GM13977 (cell line): ENCODE measurements at places on chromosomes 6 and 20.

GRCh38 chr20:17602493-17602892 lies 32.6 kb downstream of the DSTN start:
- DNase-seq = no peak

GRCh38 chr6:170221753-170222400 lies 69.0 kb downstream of the DLL1 start:
- DNase-seq = no peak

DNA sequence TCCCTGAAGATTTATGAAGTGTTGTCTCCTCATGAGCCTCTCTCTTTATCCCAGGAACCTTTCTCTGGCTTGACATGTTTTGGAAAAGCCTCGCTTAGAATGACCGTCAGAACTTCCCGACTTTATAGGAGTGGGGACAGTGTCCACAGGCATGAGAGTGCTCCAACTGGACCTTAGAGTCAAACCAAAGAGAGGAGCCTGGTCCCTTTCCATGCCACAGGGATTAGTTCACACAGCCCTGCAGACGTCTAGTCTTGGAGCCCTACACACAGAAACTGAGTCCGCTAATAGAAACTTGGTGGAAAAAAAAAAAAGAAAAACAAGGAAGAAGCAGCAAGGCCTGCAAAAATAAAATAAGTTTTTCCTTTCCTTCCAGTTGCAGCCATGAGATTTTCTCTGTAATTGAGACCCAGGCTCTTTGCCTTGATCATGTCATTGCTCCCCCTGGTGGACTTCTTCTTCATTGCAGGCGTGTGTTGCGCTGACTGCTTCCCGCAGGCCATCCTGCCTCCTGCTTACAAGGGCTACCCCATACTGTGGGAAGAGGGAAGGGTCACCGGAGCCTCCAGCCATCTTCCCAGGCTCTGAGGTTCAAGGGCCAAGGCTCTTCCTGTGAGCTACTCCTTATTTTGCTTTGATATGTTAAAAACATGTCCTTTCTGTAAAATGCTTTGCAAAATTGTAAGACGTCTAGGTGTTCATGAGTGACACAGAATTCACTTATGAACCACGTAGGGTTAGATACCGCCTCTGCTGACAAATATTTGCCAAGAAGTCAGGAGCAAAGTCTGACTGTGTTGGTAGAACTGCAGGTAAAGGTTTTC lies 201.0 kb downstream of the UST start:
- DNase-seq = peak; percentile 61

DNA sequence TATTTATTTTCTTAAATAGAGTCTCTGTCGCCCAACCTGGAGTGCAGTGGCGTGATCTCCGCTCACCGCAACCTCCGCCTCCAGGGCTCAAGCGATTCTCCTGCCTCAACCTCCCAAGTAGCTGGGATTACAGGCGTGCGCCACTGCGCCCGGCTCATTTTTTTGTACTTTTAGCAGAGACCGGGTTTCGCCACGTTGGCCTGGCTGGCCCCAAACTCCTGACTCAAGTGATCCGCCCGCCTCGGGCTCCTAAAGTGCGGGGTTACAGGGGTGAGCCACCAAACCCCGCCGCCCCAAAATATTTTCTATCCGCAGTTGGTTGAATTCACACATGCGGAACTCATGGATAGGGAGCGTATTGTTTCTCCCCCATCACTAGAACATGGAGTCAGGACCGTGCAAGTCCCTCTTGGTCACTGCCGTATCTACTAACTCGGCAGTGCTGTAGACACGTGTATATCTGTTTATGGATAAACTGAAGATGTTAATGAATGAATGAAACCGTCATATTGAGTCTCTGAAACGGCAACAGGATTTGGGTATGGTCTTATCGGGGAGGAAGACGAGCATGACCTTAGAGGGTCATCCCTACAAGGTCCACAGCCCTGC lies 904 bp downstream of the MKKS start:
- DNase-seq = no peak
